ENCODE measurements at places on chromosomes 3 and 15.

- no peak for DNase-seq
Measured at GRCh38 chr3:195739561-195740111, 18.9 kb downstream of the MUC20 start.

DNA sequence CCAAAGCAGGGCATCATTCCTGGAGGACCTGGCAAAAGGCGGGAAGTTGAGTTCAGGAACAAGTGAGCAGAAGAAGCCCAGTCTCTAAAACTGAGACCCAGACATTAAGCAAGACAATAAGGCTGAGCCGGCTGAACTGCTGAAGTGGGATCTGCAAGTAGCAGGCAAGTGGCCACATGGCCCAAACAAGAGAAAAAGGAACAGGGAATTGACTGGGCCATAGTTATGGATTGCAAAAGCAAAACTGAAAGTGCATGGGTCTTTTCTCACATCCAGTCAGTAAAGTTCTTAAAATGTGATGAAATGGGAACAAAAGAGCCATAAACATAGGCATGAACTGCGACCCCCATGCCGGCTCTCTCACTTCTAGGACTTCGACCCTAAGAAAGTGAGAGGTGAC, 101.2 kb downstream of the SCN11A start:
- peak; percentile 31 for DNase-seq

- DNase-seq = no peak
Measured at GRCh38 chr3:140177943-140178342, 243.0 kb downstream of the CLSTN2 start.

- no peak for DNase-seq
Measured at GRCh38 chr3:14253707-14254382, 75.2 kb downstream of the LSM3 start.

DNA sequence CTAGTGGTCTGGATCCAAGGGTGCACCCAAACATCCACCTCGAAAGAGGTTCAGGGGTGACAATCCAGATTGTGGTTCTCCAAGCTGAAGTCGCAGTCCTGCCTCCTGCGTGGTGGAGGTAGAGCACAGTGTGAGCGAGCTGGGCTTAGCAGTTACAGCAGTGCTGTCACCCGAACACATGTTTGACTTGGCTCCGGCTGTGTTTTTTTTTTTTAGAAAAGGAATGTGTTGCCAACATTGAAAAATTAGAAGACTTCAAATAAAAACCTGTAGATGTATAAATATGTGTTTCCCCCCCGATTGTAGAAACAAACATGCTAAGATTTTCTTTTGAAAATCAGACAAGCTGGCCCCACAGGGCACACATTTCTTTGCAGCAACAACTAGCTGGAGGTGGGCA, 530.8 kb downstream of the SHQ1 start:
- no peak for DNase-seq

DNA sequence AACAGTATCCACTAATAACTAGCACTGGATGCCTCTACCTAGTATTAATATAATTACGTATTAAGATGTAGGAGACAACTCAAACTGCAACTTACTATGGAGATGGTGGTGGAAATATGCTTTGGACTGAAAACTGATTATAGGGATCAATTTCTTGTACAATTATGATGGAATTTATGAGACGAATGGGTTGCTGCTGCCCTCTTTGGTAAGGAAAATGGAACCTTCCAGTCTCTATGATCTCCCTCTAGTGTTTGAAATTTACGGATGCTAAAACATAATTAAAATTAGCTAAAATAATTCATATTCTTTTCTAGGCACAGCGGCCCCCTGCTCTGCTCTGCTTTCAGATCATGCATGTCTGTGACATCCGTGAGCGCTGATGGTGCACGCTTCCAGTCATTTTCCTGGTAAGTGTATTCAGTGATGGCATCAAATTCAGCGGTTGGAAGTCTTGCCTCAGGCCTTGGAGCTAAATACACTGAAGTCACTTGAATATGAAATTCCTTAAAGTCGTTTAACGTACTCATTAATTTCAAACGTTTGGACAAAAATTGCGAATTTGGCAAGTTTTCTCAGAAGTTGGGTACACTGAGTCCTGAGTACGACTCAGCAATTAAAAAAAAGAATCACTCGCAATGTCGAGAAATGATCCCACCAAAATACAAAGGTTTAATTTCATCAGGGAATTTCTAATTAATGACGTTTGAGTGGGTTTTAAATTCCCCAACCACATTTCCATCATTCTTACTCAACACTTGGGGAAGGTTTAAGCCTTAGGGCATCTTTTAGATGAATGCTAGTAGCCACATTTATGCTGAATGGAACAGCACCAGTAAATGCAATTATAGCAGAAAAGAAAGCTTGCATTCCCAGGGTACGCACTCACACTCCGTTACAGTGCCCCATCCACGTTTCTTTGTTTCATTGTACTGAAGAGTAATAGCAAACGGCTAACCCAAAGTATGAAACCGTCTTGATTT, 132.6 kb downstream of the NR2F2 start:
- DNase-seq = no peak

GRCh38 chr15:98758224-98758623, 109.9 kb downstream of the IGF1R start:
- no peak for DNase-seq

- no peak for DNase-seq
Measured at GRCh38 chr3:18501679-18502343, 76.7 kb upstream of the SATB1 start.

GRCh38 chr3:121654493-121655385, 6.0 kb downstream of the HCLS1 start:
- no peak for DNase-seq

- no peak for DNase-seq
Measured at GRCh38 chr15:60347480-60348049, 50.2 kb downstream of the ANXA2 start.

- DNase-seq = no peak
Measured at GRCh38 chr3:48696156-48696555, 10.4 kb upstream of the NCKIPSD start.

DNA sequence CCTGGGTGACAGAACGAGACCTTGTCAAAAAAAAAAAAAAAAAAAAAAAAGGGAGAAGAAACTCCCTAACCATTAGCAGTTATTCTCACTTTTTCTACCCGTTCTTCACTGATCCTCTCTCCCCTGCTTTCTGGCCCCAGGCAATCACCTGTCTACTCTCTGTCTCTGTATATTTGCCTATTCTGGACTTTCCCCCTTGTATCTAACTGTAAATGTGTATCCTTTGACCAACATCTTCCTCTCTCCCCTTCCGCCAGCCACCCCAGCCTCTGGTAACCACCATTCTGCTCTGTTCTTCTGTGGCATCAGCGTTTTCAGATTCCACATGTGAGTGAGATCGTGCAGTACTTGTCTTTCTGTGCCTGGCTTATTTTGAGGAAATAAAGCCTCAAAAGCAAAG, 6.9 kb downstream of the CYFIP1 start:
- DNase-seq = peak; percentile 57

DNA sequence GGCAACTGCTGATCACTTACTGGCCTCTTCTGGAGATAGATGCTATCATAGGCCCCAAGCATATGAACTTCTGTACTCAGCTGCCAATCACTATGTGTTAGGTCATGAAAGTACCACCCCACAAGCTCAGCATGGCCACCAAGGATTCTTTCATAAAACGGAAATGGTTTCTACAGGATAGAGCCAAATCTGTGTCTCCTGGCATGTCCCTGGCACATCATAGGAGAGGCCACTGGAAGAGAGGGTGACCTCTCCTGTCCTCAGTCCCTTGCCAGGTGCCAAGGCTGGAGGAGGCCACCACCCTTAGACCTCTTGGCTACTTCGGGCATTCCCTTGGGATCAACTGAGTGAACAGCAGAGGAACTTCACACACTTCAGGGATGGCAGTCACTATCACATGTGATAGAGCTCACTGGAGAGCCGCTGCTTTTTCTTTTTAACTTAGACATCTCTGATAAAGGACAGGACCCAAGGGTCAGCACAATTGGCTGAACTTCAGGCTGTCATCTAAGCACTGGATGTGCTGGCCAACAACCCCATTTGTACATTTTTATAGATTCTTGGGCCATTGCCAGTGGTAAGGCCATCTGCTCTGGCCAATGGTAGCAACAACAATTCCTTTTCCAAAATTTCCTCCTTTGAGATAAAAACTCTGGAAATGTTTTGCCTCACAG, 425.2 kb downstream of the SQOR start:
- DNase-seq = no peak

- no peak for DNase-seq
Measured at GRCh38 chr3:69219101-69219708, 96.8 kb upstream of the LMOD3 start.

GRCh38 chr3:46993986-46994385, 14.5 kb downstream of the NBEAL2 start:
- no peak for DNase-seq

DNA sequence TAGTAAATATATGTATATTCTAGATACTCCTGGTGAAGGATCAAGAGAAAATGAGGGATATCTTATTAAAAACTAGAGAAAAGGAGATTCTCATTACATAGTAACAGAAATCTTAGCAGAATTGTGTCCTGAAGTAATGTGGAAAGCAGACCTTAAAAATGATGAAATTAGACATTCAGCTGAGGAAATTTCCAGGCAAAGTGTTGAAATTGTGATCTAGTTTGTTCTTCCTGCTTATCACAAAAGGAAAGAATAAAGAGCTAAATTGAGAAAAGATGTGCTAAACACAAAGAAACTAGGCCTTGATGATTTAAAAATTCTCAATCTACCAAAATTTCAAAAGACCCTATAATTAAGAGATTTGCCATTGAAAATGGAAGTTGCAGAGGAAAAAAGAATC, 362.6 kb upstream of the PLSCR5 start:
- no peak for DNase-seq

- no peak for DNase-seq
Measured at GRCh38 chr15:92164327-92165000, 229.2 kb upstream of the ST8SIA2 start.

GRCh38 chr3:18812316-18812715, 336.0 kb upstream of the KCNH8 start:
- DNase-seq = peak; percentile 57

GRCh38 chr15:68209735-68210408, 4.7 kb upstream of the CALML4 start:
- no peak for DNase-seq

GRCh38 chr3:43399034-43399433, 112.7 kb downstream of the SNRK start:
- DNase-seq = no peak

- DNase-seq = no peak
Measured at GRCh38 chr3:60898321-60898720, 352.9 kb downstream of the FHIT start.

DNA sequence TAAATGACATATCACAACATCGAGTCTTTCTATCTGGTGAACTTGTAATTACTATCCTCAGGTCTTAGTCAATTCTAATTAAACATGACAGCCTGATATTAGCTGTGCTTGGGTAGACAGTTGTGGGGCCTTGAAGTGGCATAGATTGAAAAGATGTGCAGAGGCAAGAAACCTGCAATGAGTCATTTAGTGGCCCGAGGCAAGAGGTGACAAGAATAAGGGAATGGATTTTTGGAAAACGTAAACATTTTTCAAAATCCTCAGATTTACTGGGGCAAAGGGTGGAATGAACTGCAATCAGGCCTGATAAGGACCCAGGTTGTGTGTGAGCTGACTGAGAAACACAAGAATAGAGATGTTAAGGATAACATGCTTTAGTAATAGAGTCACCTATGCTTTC, 29.5 kb upstream of the ULK4 start:
- no peak for DNase-seq

DNA sequence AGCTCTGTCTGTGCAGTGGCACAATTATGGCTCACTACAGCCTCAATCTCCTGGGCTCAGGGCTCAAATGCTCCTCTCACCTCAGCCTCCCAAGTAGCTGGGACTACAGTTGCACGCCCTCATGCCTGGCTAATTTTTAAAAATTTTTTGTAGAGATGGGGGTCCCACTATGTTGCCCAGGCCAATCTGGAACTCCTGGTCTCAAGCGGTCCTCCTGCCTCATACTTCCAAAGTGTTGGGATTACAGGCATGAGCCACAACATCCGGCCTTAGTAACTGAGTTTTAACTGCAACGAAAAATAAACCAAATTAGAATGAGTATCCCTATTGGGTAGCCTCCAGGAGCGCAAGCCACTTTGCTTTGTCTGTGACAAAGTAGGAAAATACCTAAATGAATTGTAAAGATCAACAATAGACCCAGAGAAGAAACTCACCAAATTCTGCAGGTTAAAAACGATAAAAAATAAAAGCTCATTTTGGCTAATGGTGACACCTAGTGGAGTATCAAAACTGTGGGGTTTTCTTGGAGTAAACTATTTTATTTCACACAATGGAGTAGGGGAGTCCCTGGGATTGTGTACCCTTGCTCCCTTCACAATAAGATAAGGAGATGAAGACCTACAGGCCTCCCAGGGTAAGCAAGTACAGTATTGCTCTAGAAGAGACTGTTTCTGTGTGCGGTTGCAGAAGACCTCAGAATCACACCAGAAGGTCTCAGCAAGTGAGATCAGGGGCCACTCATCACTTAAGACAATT, 21.0 kb upstream of the CA12 start:
- peak; percentile 53 for DNase-seq

DNA sequence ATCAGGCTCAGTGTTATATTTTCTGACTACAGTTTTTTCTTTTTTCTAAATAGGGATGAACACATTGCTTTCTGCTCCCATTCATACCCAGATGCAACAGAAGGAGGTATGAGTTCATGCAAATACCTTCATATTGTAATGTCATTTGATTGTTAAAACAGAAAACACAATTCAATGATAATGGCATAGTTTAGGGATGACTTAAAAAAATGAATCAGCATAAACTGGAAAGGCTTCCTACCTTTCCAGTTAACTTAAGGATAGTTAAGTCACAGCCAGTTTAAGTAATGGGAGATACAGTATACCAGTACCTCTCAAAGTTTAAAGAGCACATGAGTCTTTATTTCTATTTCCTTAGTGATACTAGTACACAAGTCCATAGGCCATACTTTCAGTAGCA, 24.9 kb downstream of the KNL1 start:
- DNase-seq = no peak

DNA sequence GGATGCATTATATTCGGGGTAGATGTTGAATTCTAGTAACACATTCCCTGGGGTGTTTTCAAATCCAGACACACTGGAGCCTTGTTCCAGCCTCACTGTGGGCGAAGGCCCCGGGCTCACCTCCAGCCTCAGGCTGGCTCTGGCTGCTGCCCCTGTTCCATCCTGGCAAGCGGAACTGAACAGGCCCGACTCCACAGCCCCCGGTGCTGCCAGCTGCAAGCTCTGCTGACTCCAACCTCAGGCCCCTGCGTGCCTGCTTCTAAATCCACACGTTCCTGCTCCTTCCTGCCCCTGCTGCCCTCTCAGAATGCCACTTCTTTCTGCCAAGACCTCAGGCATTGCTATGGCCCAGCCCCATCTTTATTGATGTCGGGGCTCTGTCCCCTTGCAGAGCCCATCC, 90.6 kb downstream of the LIPC start:
- no peak for DNase-seq
